ENCODE measurements at places on chromosomes 3 and 15.

DNA sequence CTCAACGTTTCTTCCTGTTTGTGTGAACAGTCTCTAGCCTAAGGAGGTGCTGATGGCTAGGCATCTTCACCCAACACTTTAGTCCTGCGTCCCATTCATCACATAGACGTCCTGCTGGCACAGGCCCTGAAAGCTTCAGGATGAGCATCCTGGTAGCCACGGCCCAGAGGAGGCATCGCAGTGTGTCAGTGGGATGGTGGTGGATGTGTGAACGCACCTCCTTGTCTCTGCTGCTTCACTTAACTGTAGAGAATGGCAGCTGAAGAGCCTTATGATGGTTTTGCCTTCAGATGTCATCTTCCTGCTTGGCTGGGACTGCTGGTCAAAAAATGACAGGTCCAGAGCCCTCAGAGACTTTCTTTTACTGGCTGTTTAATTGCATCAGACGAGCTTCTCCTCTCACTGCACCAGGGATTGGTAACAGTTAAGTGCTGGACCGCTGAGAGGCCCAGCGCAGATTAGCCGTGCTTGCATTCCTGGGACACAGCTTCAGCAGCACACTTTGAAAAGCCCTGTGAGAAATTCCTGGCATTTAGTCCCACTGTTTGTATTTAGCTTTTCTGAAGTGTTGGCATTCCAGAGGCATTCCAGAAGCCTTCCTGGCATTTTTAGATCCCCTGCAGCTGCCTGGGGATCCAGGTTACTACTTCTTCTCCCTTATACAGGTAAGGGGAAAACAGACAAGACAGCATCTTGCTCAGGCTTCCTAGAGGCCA, 132.4 kb upstream of the PLXNA1 start:
- DNase-seq, result no peak

DNA sequence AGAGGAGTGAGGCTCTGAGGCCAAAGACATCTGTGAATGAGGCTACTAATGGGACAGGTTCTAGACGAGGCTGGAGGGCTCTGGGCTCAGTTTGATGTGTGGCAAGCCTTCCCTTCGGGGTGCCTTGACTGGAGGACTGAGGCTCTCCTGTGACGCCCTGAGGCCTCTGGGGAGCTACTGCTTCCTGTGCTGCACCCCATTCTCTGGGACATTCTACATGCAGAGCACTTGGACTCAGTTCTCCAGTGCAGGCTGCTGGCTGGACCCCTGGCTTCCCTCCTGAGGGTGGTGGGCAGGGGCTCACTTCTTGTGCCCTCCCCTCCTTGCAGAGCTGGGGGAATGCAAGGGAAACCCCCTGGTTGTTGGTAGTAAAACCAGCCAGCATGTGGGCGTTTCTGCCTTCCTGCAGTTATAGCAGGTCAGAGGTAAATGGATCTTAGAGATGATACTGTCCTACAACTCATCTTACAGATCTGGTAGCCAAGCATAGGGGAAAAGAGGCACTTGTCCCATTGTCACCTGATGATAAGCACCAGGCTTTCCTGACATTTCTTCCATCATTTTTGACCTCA, 133.3 kb downstream of the CHDH start:
- no peak for DNase-seq

- DNase-seq, result no peak
Measured at GRCh38 chr3:17013571-17013970, 128.8 kb downstream of the PLCL2 start.

GRCh38 chr3:37941608-37942508, 48.7 kb upstream of the VILL start:
- DNase-seq, result no peak

DNA sequence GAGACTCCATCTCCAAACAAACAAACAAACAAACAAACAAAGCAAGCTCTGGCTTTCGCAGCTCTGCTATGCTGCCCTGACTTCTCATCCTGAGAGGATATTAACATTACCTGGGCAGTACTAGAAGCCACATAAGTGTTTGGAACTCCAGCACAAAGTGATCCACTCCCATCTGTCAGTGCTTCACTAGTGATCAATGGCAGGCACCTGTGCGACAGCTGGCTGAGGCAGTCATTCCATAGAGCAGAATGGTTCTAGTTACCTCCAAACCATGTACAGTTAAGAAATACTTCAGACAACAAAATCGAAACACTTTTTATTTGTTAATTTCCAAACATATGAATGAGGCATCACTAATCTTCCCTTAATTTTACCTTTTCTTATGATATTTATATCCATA, 2.8 kb upstream of the MB21D2 start:
- no peak for DNase-seq

GRCh38 chr3:56845505-56845904, 43.8 kb upstream of the ARHGEF3 start:
- DNase-seq, result no peak

DNA sequence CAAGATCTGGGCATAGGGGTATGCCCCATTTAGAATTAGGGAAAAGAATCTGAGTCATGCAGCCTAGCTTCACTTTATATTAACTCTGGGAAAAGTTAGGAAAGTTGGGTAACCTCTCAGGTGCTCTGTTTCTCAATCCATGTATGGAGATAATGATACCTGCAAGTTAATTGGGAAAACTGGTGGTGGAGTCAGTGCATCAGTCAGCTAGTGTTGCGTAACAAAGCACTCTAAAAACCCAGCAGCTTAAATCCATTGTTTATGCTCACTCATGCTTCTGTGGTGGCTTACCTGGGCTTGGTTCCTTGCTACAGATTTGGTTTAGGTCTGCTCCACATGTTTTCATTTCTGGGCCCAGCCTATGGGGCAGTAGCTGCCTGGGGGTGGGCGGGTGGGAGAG, 91.0 kb downstream of the SMAD3 start:
- DNase-seq, result no peak

- no peak for DNase-seq
Measured at GRCh38 chr3:58696093-58696492, 29.5 kb upstream of the FAM3D start.

DNA sequence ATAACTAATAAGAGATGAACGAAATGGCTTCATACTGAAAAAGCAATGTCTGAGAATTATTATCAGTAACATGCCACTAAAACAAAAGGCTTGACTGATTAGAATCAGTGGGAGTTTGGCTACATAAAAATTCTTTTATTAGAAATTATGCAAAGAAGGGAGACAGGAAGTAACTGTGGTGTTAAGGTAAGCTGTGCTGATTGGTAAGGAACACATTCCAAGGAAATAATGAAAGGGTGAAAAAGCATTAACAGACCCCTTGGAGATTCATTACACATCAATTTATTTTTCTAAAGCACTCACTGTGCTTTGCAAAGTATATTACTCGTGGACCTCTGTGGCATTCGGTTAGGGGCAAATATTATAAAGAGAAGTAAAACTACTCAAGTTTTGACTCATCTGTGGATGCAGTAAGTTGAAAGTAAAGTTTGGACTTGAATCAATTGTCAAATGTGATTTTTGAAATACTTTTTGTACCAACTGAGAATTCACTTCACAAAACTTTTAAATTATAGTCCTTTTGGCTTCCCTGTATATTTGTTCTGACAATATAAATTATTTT, 176.1 kb upstream of the ZPLD1 start:
- DNase-seq, result no peak

DNA sequence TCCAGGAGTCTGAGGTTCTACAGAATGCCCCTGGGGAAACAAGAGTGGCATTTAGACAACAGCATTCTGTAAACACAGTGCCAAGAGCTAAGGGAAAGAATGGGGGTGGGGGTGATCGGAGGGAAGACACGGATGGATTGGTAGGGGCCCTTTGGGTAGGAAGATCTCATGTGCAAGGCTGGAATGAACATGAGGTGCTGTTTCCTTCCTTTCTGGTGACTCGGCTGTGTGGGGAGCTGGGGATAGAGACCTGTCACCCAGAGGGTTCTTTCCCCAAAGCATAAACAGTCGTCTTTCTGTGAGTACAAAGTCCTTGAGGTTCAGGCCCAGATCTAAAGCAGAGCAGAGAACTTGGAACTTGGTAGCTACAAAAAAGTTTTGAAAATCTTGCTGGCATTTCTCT, 11.7 kb downstream of the TPM1 start:
- DNase-seq, result no peak

DNA sequence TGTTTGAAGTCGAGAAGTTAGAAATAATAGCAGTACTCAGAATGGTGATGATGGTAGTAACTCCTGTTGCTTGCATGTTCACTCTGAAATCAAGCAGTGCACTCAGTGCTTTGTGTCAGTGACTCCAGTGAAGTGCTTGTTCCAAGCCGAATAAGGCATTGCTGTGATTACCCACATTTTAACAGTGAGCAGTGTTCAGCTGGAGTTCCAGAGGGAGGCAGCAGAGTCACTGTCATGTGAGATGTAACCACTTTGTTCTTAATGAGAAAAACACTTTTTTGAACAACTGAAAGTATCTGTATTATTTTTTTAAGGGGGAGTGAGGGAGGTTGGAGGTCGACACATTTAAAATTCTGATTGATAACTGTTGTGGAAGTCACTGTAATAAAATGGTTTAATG, 3.7 kb downstream of the MDFIC2 start:
- peak; percentile 20 for DNase-seq

DNA sequence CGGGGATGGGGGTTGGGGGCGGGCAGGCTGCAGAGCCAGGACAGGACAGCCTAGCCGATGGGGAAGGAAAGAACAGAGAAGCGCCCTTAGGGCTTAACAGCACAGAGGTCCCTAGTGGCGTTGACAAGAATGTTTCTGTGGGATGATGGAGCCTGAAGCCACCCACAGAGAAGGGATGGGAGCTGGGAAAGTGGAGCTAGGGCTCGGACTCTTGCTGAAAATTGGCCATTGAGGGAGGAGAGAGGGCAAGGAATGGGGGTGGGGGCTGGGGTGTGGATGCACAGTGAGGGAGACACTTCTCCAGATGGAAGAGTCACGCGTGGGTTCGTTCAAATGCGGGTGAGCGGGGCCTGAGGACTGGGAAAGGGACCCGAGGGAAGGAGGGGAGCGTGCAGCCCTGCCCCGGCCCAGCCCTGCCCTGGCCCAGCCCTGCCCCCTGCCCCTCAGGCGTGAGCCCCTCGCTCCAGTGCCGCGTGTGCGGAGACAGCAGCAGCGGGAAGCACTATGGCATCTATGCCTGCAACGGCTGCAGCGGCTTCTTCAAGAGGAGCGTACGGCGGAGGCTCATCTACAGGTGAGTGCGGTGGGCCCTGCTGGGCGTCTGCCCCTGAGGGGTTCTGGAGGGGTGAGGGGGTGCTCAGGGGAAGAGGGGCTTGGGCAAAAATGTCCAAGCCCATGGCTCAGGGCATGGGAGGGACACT, 832 bp downstream of the NR2E3 start:
- no peak for DNase-seq

DNA sequence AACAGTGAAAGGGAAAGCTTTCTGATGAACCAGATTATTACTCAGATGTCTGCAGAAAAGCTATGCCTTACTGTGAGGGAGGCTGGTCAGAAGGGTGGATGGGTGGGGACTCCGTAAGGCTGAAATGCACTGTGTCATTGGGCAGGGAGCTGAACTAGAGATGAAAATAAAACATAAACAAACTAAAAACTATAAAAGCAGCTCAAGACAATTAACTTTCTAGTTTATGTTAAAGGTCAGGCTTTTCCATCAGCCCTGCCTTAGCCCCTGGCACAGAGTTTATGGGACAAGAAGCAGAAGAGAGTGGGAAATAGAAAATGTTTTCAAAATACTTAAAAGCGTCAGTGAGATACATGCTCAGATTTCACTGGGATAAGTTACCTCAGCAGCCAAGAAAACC, 310.0 kb upstream of the UBE2E2 start:
- peak; percentile 37 for DNase-seq

GRCh38 chr3:129413687-129414506, 14.5 kb downstream of the EFCAB12 start:
- no peak for DNase-seq

DNA sequence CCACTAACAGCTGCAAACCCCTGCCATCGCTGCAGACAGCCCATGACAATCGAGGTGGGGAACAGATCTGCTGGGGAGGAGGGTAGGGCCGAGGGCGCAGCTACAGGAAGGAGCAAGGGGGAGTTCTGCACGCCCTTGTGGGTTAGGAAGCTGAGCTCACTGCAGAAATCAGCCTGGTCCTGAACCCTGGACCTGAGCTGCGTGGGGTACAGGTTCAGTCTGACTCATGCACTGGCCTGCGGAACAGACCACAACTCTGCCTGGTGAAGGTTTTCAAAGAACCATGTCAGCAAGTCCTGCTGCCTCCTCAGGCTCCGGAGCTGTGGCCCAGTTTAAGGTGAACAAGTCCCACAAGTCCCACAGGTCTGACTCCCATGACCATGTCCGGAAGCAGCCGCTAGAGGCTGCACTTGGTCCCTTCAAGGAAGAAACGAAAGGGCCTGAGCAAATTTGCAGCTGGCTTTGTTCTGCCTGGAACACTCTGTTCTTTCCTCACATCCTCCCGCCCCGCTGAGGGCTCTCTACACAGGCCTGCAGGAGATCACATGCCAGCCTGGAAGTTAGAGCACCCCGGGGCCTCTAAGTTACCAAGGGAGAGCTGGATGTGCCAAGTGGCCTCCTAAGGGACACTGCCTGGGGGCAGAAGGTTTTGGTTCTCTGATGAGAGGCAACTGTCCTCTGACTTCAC, 49.4 kb upstream of the AKAP13 start:
- DNase-seq, result peak; percentile 87

DNA sequence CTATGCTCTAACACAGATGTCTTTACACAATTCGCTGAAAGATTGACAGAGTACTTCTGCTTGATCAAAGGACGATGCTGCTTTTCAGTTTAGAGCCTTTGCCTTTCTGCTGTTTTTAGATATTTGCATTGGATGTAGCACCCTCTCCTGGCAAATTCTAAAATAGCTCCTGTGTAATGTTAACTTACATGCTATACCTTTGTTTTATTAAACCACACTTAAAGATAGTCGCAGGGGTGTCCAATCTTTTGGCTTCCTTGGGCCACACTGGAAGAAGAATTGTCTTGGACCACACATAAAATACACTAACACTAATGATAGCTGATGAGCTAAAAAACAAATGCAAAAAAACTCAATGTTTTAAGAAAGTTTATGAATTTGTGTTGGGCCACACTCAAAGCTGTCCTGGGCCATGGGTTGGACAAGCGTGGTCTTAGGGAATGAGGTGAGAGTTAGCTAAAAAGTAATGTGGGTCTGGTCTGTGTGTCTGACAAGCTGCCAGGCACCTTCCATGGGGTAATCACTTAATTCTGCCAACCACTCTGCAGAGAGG, 62.9 kb downstream of the ATG7 start:
- DNase-seq, result no peak

- DNase-seq, result no peak
Measured at GRCh38 chr3:153350420-153350819, 188.4 kb downstream of the RAP2B start.

GRCh38 chr3:31490502-31490901, 42.2 kb upstream of the STT3B start:
- no peak for DNase-seq

GRCh38 chr3:130671545-130672312, 74.9 kb downstream of the PIK3R4 start:
- DNase-seq, result no peak

GRCh38 chr3:102034639-102035451, 185.5 kb downstream of the NFKBIZ start:
- no peak for DNase-seq

DNA sequence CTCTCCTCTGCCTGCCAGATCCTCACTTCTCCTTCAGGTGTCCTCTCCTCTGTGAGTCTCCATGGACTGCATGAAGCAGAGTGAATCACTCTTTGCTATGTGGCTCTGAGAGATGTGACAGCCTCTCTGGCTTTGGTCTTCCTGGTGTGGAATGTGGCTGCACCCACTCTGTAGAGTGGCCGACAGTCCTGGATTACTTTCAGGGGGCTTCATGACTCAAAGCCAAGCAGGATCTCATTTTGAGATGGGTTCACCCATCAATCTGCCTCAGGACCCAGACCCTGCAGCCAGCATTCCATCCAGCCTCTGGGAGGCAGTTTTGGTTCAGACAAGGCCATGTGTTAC, 221.9 kb upstream of the LYSMD4 start:
- no peak for DNase-seq
